HCT116 (cell line): ENCODE measurements at places on chromosomes 4 and X. TPM values are rescaled to one million over a fixed set of nuclear protein-coding genes. Genes with fewer than 3 reads are reported as not detected.

Gene GRPR
- 0.15 TPM for total RNA-seq

Gene EFHC2
- not detected for total RNA-seq

Gene NEIL3
- 18.1 TPM for total RNA-seq

Gene ARHGAP36
- total RNA-seq: not detected

Gene TRIM75
- total RNA-seq: not detected

Gene UGT2B15
- 0.17 TPM for total RNA-seq

Gene MAGEC3
- not detected for total RNA-seq

Gene SPANXA1
- not detected for total RNA-seq

Gene MAGEC2
- not detected for total RNA-seq

Gene ARL9
- not detected for total RNA-seq

Gene ODAM
- total RNA-seq: not detected

Gene POU4F2
- not detected for total RNA-seq

Gene LDB2
- 0.12 TPM for total RNA-seq

Gene SH3D19
- 37.5 TPM for total RNA-seq

Gene RAI2
- not detected for total RNA-seq

Gene UGT8
- total RNA-seq: 14.8 TPM

Gene FATE1
- total RNA-seq: not detected

Gene GPRASP1
- 1.1 TPM for total RNA-seq

Gene GRIA2
- total RNA-seq: not detected

Gene PRDM8
- total RNA-seq: 1.4 TPM

Gene CCDC110
- 2.7 TPM for total RNA-seq

Gene MID1IP1
- 109 TPM for total RNA-seq

Gene TXK
- 1.7 TPM for total RNA-seq

Gene TMPRSS11F
- total RNA-seq: not detected

Gene HPSE
- total RNA-seq: 12.6 TPM

Gene SLC2A9
- 2.2 TPM for total RNA-seq

Gene IQCM
- 0.20 TPM for total RNA-seq

Gene CXorf49
- not detected for total RNA-seq

Gene MAGED4
- not detected for total RNA-seq

Gene DOK7
- total RNA-seq: 2.4 TPM

Gene PRAF2
- total RNA-seq: 18.8 TPM

Gene SPANXN4
- total RNA-seq: not detected

Gene CPE
- total RNA-seq: 29.3 TPM

Gene GAGE12H
- total RNA-seq: not detected

Gene GIMD1
- total RNA-seq: not detected

Gene AADAT
- total RNA-seq: 15.4 TPM

Gene CENPE
- 31.3 TPM for total RNA-seq

Gene FAM133A
- not detected for total RNA-seq

Gene CYSLTR1
- not detected for total RNA-seq

Gene FRG2
- not detected for total RNA-seq

Gene ANOS1
- 0.12 TPM for total RNA-seq

Gene MAGED4B
- total RNA-seq: 0.52 TPM

Gene PCYT1B
- not detected for total RNA-seq

Gene DCAF8L2
- not detected for total RNA-seq

Gene TBC1D1
- 82.7 TPM for total RNA-seq

Gene GAGE12C
- not detected for total RNA-seq

Gene CXCL3
- total RNA-seq: 1.9 TPM

Gene NLGN4X
- 0.05 TPM for total RNA-seq

Gene NUP62CL
- 21.1 TPM for total RNA-seq

Gene SUPT20HL2
- total RNA-seq: not detected

Gene PCDH18
- total RNA-seq: 0.17 TPM

Gene NUDT10
- not detected for total RNA-seq

Gene MAOB
- 28.2 TPM for total RNA-seq
